ENCODE measurements at places on chromosomes 6 and 20.

GRCh38 chr6:105109955-105110895, 69.6 kb downstream of the POPDC3 start:
- no peak for DNase-seq

GRCh38 chr6:155765275-155766194, 309.9 kb upstream of the NOX3 start:
- DNase-seq: no peak

DNA sequence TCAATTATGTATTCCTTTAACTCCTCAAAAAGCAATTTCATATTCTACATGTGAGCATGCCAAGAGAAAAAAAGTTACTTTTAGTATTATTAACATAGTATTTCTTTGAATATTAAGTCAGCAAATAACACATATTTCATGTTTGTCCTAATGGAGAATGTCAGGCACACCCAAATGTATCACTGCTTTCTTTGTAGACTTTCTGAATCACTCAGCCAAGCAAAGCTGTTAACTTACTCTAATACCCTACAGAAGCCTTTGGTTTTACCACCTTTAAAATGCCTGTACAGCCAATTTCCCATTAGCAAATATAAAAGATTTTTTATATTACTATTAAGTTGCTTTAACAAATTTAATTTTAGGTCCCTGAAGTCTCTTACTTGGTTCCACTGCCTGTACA, 23.8 kb downstream of the FRK start:
- no peak for DNase-seq

DNA sequence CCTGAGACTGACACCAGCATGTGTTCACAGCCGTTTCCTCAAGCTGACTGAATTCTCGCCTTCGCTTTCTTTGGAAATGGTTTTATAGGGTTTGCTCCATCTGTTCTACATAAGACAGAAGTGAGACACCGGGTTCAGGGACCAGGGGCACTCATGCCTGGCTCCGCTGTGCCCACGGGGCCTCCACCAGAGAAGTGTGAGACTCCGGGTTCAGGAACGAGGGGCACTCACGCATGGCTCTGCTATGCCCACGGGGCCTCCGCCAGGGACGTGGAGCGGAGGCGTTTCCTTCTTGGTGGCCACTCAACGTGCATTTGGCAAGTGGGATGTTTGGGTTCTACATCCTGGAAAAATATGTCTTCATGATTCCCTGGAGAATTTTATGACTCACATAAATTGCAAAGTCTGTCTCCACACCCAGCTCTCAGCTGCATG, 106.6 kb downstream of the RNASET2 start:
- DNase-seq: no peak

DNA sequence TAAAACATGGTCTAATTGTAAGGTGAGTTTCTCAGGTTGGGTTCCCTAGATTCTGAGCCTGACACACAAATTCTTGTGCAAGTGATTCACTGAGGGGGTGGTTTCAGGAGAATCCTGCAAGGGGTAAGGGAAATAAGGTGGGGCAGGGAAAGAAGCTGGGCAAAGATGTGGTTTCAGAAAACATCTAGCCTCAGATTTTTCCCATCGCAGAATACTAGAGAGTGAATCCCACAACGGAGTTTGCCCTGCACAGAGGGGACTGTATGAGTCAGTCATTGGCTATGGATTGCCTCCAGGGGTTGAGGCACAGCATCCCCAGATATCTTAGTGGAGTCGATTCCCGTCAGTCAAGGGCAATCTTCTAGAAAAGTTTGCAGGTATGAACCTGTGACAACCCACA, 65.2 kb downstream of the PRL start:
- no peak for DNase-seq

Measured in stimulated activated CD4-positive, alpha-beta T cell treated with anti-CD3 and anti-CD28 coated beads, Interleukin-12 subunit alpha, Interleukin-12 subunit beta, amount 100 ng/mL, for 4 hours (primary cell).